ENCODE measurements at places on chromosomes 7 and 10.

DNA sequence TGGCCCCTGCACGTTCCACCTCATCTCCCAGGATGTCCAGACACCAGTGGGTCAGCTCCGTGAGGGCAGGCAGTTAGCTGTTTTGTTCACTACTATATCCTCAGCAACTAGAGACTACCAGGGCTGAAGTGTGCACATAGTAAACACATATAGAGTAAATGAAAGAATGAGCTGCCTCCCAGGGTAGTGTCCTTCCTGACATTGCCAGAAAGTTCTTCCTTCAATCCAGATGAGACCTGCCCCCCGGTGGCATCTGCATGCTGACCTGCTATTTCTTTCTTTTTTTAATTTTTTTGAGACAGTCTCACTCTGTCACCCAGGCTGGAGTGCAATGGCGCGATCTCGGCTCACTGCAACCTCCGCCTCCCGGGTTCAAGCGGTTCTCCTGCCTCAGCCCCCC, 14.0 kb upstream of the ARPC1A start:
- H3K4me3 ChIP-seq: no peak overlapping the region
- peaks cover 13% of the 10 kb centered on the region for H3K4me1 ChIP-seq
- H3K27ac ChIP-seq: no peak overlapping the region
- 0 out of 2 replicates have a peak, but pooled peaks cover 3% of the 10 kb centered on the region for H3K36me3 ChIP-seq
- H3K27me3 ChIP-seq: no peaks in the 10 kb centered on the region

DNA sequence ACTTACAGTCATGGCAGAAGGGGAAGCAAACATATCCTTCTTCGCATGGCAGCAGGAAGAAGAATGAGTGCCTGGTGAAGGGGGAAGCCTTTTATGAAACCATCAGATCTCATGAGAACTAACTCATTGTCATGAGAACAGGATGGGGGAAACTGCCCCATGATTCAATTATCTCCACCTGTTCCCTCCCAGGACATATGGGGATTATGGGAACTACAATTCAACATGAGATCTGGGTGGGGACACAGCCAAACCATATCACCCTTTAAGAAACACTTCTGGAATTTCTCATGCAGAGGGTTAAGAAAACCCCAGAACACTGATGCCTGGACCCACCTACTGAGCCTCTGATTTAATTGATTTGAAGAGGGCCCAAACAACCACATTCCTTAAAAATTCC, 63.3 kb upstream of the DNAJB12 start:
- H3K4me1 ChIP-seq: no peaks in the 10 kb centered on the region
- no peaks in the 10 kb centered on the region for H3K27me3 ChIP-seq
- no peak overlapping the region for H3K27ac ChIP-seq
- no peak overlapping the region for H3K4me3 ChIP-seq
- H3K36me3 ChIP-seq: no peaks in the 10 kb centered on the region

DNA sequence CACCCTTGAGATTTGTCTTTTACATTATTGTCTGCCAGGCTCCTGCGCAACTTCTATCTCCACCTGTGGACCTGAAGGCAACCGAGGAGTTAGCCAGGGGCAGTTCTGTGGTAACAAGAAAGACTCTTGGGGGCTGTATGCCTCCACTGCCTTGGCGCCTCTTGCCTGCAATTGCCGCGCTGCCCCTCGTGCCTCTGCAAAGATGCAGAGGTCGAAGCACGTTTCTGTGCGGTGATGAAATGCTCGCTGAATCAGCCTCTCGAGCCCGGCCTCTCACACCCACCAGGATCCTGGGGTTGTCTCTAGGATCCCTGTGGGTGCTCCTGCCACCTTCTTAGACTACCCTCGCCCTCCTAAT, 486 bp upstream of the LHFPL3 start:
- H3K36me3 ChIP-seq: no peaks in the 10 kb centered on the region
- H3K27ac ChIP-seq: no peak overlapping the region
- no peaks in the 10 kb centered on the region for H3K4me1 ChIP-seq
- peaks cover 8% of the 10 kb centered on the region for H3K27me3 ChIP-seq

- no peak for DNase-seq
- no peaks in the 10 kb centered on the region for H3K36me3 ChIP-seq
Observed at GRCh38 chr7:17029150-17029549, 147.4 kb upstream of the AGR3 start.

DNA sequence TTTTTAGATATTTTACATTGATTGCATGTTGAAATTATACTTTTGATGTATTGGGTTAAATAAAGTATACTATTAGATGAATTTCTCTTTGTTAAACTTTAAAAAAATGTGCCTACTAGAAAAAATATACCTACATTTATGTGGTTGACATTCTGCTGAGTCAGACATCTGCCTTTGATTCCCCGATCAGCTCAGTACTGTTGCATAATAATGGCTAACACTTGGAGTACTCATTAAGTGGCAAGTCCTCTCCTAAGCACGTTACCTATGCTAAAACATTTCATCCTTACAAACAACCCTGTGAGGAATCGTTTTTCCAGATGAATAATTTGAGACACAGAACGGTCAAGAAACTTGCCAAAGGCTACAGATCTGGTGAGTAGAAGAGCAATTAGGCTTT, 14.0 kb upstream of the SEM1 start:
- no peak for DNase-seq
- H3K4me3 ChIP-seq: no peak overlapping the region
- H3K36me3 ChIP-seq: no peaks in the 10 kb centered on the region

DNA sequence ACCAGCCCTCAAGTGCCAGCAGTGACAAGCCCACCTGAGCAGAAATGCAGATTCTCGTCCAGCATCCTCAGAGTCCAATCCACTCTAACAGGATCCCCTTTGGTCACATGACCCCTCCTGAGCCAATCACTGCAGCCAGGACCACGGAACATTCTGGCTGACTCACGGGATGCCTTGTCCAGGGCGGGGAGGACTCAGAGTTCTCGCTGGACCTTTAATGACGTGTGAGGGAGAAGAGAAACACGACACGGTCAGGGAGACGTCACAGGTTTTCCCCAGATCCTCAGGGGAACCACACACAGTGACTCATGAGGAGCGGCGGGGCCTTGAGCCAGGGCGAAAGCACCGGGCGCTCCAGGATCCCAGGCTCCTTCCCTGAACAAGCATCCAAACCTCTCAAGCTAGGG, 155.7 kb downstream of the PTPRN2 start:
- H3K27ac ChIP-seq: no peak overlapping the region
- no peaks in the 10 kb centered on the region for H3K27me3 ChIP-seq
- no peak overlapping the region for H3K4me3 ChIP-seq

- no peak overlapping the region for H3K27ac ChIP-seq
- no peaks in the 10 kb centered on the region for H3K36me3 ChIP-seq
- DNase-seq: no peak
- H3K4me1 ChIP-seq: no peaks in the 10 kb centered on the region
- no peaks in the 10 kb centered on the region for H3K27me3 ChIP-seq
- H3K4me3 ChIP-seq: no peak overlapping the region
Observed at GRCh38 chr7:112134039-112134438, 72.2 kb downstream of the DOCK4 start.

DNA sequence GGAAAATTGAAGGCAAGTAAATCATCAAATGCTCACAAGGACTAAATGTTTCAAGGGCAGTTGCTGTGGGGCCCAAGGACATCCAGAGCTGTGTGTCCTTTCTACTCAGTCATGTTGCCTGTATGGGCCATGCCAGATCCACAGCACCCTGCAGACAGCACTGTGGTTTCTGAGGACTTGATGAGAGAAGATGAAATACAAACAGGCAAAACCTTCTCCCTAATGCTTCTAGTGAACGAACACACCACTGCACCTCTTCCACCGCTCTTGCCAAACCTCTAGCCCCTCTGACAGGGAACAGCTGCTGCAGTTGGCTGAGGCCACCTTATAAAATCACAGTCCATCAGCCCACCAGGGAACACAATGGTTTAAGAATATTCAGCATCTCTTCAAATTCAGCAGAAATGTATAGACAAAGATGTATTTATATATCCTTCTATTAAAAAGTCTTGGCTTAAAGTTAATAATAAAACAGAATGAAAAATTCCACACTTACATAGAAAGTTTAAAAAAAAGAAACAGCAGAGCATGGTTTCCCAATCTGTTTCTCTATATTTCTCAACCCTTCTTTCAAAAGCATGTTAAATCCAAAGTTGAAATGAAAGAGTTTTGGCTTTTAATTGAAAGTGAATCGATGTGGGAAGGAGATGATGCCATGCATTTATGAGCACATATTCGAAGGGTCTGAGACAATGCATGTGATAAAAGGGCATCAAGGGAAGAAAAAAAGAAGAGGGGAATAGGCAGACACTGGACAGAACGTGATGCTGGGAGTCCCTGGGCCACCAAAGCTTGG, 14.0 kb downstream of the CYP3A7 start:
- H3K36me3 ChIP-seq: no peaks in the 10 kb centered on the region
- H3K4me1 ChIP-seq: no peaks in the 10 kb centered on the region
- DNase-seq: no peak
- H3K4me3 ChIP-seq: no peak overlapping the region
- H3K27me3 ChIP-seq: no peaks in the 10 kb centered on the region
- no peak overlapping the region for H3K27ac ChIP-seq
